Cerebellar nuclear complex (tissue), 1 donor: ENCODE measurements at places on chromosomes 3 and 15.

GRCh38 chr3:18723206-18723810, 298.2 kb upstream of the SATB1 start:
- no peak for DNase-seq

GRCh38 chr15:92924216-92924615, 24.1 kb downstream of the CHD2 start:
- peak; percentile 40 for DNase-seq

DNA sequence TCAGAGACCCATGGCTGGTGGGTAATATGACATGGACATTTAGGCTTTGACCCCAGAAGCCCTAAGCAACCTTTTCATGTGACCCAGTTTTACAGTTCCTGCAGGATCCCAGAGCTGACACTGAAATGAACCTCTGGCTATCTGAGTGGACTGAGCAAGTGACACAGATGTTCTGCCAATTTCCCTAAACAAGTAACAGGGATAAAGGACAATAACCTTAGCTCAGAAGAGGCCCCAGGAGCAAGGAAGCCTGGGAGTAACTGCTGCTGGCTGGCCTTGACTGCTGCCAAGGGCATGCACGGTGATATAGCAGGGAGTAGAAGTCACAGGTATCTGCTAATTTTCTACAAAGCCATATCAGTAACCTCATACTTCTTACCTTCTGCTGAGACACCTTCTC, 177.9 kb downstream of the CHL1 start:
- DNase-seq, result no peak

DNA sequence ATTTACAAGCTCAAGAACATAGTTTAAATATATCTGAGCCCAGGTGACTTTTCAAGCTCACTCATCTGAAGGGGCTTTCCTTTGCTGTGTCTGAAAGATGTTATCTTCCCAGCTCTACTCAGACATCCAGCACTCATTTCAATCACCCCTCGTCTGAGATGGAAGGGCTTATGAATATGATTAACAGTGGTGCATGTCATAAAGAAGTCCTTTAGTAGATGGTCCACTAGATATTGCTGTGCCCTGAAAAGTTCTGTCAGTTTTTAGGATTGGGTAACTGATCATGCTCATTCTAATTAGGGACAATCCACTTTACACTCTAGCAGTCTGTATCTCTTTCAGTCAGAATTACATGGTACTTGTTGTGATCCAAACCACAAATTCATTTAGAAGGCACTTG, 28.3 kb downstream of the RETNLB start:
- no peak for DNase-seq

GRCh38 chr3:141096164-141096563, 45.0 kb downstream of the SPSB4 start:
- DNase-seq, result no peak

GRCh38 chr3:143280984-143281383, 161.4 kb downstream of the CHST2 start:
- no peak for DNase-seq

DNA sequence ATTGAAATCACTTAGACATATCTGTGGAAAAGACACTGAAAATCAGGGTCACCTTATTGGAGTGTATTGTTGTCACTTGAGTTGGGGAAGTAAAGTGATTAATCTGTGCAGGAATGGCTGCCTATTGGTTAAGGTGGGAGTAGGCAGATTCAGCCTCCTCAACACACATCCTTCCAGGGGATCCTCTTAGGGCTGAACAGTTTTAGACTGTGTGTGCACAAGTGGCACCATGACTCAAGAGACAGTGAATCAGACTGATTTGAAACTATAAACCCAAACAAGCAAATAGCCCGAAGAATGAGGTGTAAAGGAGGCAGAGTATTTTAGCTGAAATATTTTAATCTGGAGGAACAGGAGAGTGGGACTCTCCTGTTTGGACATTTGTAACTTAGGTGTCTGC, 4.9 kb downstream of the ABHD17C start:
- no peak for DNase-seq

- DNase-seq, result no peak
Observed at GRCh38 chr3:147393261-147393942, 12.9 kb downstream of the ZIC4 start.

- no peak for DNase-seq
Observed at GRCh38 chr3:156038869-156039268, 81.5 kb upstream of the KCNAB1 start.

GRCh38 chr3:71984843-71985613, 200.1 kb upstream of the PROK2 start:
- no peak for DNase-seq

- DNase-seq, result no peak
Observed at GRCh38 chr3:27630885-27631284, 91.2 kb downstream of the EOMES start.

DNA sequence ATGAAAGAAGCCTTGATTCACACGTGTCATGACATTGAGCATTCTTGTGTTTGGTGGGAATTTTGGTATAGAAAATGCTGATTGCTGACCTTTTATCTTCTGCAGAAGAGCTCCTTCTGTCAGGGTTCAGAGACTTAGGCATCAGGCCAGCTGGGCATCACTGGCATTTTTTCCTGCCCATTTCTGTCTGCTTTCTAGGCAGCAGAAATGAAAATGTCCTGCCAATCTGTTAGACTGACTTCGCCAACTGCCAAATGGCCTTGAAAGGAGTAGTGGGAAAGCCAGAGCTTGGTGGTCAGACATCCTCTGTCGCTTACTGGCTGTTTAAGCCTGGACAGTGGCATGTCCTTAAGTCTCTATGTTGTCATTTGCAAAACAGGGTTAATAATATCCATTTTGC, 57.4 kb downstream of the EEFSEC start:
- DNase-seq, result no peak

DNA sequence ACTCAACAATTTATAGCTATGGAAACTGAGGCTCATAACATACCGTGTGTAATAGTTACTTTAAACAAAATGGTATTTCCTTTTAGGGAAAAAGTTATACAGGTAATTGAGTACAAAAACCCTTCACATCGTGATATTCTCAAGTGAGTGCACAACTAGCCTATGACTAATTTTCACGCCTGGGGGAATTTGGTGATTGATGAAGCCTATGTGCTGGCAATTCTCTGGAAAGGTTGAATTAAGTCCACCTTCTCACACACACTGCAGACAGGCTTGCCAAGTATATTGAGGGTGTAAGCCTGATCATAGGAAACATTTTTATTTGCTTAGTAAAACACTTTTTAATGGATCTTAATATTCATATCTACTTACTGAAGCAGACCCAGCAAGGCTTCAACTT, 41.3 kb upstream of the ROBO2 start:
- no peak for DNase-seq

DNA sequence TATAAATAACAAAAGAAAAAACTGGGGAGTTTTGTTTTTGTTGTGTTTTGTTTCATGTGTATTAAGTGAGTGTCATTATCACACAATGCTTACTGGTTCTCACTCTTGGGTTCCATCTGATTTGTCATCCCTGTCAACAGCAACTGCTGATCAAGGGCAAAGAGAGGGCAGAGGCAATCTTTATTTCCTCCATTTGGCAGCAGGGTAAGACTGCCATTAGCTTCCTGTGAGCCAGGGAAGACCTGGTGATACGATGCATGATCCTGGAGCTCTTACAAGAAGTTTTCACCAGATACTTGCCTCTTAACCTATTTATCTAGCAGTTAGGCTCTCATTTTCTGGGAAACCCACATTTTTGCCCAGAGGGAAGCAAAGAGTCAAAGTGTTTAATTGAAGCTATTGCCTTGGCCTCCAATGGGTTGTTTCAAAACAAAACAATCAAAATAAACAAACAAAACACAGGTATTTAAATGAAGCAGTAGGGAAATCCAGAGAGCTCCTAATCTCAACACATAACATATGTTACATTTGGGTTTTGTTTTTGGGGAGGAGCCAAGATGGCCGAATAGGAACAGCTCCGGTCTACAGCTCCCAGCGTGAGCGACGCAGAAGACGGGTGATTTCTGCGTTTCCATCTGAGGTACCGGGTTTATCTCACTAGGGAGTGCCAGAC, 529.8 kb downstream of the MAGI1 start:
- peak; percentile 34 for DNase-seq

- no peak for DNase-seq
Observed at GRCh38 chr15:35626571-35627318, 80.8 kb upstream of the DPH6 start.

GRCh38 chr15:60961541-60962485, 267.3 kb downstream of the RORA start:
- DNase-seq, result no peak

DNA sequence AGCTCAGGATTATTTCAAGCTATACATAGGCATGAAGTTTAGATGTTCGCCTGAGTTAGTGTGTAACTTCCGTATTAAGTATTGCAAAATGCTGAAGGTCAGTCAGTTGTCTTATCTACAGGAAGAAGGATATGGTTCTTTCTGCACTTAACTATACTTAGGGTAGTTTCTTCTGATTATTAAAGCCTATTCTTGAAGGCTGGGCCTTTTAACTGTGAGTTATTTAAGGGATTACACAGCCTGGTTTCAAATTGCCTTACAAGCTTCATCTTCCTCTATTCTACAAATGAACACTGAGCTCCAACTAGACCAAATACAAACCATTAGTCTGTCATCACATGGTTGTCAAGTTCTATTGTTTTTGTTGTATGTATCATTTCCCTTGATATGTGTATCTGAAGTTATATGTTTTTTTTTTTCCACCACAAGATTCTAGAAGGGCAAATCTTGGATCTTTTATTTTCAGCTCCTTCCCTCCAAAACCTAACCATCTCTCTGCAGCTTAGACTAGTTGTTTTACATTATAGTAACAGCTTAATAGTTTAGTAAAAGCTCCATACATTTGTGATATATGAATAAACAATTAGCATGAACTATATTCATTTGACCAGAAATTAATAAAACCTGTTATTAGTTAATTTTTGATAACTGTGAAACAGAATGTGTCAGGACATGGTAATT, 272.9 kb upstream of the KCNMB2 start:
- DNase-seq, result no peak

DNA sequence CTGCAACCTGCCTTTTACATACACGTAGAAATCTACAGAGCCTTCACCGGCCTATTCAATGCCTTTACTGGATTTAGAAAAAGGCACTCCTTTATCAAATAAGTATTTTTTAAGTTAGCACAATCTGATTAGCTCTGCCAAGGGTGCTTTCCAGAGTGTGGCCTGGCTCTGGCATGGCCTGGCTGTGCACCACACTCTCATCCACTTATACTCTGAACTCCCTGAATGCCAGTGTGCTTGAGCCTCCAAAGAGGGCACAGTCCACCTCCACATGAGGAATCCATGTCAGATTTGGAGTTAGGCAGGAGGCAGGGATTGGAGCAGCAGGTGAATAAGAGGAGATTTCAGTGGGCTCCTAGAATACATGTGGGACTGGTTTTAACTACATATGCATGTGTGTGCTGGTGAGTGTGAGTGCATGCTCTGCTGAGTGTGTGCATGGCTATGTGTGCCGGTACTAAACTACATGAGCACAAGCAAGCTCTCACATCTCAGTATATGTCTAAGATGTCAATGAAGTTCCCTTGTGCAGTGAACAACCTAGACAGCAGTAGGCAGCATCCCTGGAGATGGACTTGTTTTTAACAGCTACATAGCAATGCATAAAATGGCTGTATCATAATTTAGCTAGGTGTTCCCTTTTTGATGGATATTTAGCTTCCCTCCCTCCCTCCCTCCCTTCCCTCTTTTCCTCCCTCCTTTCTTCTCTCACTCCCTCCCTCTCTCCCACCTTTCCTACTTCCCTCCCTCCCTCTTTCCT, 17.8 kb upstream of the ZFAND6 start:
- DNase-seq, result no peak

DNA sequence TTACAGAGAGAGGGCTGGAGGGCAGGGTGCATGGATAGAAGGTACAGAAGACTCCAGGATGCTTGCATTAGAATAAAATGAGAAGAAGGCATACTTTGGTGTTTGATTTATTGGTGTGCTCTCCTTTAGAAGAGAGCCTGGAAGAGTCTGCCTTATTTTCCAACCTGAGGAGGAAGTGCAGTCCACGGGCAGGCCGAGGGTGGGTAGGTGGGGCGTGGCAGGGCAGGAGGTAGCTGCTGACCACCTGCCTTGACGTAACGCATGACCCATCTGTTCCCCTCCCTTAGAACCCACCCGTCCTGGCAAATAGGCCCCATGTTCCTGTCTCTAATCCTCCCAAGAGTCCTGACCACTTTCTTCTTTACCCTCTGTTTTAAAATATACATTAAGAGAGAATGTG, 222.3 kb upstream of the LYSMD4 start:
- no peak for DNase-seq

GRCh38 chr15:55494931-55495330, 13.1 kb downstream of the DNAAF4 start:
- DNase-seq, result no peak

DNA sequence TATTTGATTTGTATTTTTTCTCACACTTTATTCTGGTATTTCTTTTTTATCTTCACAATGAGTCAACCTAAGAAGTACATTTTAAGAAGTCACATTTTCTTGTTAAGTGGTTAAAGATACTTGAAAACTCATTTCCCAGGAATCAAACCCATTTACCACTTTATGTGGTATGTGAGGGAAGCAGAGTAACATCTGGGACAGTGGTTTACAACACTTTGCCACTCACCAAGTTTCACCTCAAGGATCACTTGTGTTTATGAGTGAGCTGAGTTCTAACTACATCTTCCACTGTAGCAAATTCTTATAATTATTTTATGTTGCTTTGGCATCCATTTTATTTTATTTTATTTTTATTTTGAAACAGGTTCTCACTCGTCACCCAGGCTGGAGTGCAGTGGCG, 53.8 kb downstream of the IGSF11 start:
- no peak for DNase-seq

DNA sequence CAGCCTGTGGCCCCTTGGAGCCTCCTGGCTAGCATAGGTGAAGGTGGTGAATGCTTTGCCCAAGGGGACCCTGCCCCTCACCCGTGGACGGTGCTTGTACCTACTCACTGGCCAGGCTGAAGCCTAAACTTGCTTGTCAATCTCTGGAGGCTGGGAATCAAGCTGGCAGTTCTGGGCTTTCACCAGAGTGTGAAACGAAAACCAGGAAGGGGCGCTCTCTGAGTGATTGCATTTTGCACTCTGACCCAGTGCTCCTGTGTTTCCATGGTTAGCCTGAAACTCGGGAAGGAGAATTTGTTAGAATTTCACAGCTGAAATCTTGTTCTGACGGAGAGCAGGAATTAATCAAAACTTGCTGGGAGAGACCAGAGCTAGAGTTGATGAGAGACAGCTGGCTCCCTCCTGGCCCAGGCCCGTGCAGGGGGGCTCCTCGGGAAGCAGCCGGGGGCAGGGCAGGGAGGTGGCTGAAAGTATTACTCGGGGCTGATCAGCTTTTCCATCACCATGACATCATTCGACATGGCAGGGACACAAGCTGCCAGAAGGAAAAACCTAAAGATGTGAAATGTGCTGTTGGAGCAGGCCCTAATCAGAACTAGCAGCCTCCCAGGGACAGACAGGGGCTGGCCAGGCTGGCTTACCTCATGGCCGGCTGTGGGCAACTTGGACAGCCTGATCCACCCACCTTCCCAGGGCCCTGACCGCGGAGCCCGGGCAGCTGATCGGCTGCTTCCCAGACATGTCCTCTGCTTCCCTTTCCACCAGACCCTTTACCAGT, 323.6 kb upstream of the CTDSPL start:
- DNase-seq, result no peak

GRCh38 chr3:195075199-195075940, 195.6 kb downstream of the XXYLT1 start:
- no peak for DNase-seq

- no peak for DNase-seq
Observed at GRCh38 chr3:52468336-52468735, 12.9 kb downstream of the NISCH start.
